WTC11 (cell line): ENCODE measurements at places on chromosomes 3 and 15. TPM values are rescaled to one million over a fixed set of nuclear protein-coding genes. Genes with fewer than 3 reads are reported as not detected.

Gene MYEF2
- 109 to 112 TPM (median 111 TPM) in 3 replicates for total RNA-seq

Gene ALDH1A3
- total RNA-seq, result 9.9 to 14.0 TPM (median 10.7 TPM) in 3 replicates

DNA sequence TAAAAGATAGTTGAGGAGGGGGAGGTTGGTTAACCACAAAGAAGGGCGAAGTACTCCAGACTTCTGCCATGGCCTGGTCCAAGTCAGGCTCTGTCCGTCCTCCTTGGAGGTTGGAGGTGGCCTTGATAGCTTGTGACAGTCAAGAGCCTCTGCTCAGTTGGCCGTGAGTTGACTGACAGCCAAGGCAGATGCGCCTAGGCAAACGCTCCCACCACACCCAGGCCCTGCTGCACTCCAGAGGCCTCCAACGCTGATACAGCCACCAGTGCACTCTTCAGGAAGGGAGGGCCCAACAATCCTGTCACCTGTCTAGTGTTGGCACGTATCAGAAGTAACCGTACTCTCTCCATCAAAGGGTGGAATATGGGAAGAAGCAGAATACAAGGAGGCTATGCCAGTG, 9.3 kb downstream of the RBPMS2 start:
- 0 out of 2 replicates have a peak, but pooled peaks cover 5% of the 10 kb centered on the region for H3K36me3 ChIP-seq
- no peaks in the 10 kb centered on the region for H3K27me3 ChIP-seq
- peak overlapping the region; percentile 49 for H3K27ac ChIP-seq
- H3K4me1 ChIP-seq, result peaks cover 67% of the 10 kb centered on the region
- DNase-seq, result no peak

DNA sequence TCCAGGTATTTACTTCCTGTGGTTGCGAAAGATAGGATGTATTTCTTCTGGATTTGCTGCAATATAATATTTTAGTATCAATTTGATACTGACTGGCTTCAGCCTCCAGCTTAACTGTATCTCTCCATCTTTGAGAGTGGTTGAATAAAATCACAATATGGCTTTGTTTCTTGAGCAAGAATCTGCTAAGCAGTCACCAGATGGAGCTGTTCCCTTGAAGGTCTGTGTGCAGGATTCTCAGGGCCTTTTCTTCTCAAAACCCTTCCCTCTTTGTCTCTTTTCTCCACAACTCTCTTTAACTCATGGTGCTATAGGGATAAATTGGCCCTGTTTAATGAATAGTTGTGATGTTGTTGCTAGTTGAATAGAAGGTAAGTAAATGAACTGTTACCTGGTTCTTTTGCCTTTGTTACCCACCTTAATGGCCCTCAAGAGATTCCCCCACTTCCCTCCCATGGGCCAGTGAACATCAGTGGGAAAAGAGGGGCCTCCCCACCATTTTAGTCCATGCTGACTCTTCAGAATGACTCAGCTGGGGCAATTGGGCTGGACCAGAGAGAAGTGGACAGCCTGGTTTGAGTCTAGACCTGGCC, 34.8 kb upstream of the RAB6B start:
- H3K27ac ChIP-seq, result no peak overlapping the region
- DNase-seq, result no peak
- peaks cover 22% of the 10 kb centered on the region for H3K27me3 ChIP-seq
- no peak overlapping the region for H3K4me3 ChIP-seq

DNA sequence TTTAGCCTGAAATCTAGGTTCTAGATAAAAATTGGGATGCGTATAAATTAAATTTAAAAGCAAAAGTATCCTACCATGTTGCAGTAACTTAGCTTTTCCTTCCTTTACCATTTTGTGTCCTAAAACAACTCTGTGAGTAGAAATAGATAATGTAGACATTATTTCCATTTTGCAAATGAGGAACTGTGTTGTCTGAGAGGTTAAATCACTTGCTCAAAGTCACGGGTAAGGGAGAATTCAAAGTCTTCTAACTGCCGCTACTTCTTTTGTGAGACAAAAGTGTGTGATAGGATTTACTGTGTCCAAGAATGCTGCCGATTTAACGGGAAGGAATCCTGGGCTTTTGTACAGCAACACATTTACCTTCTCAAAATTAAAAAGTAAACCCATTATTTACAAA, 40.7 kb downstream of the MYO1E start:
- no peak overlapping the region for H3K4me3 ChIP-seq
- H3K4me1 ChIP-seq, result peaks cover 63% of the 10 kb centered on the region
- no peak for DNase-seq

- H3K27ac ChIP-seq, result peak overlapping the region; percentile 67
- no peak overlapping the region for H3K4me3 ChIP-seq
- H3K4me1 ChIP-seq, result peaks cover 36% of the 10 kb centered on the region
- H3K36me3 ChIP-seq, result peaks cover 5% of the 10 kb centered on the region
Observed at GRCh38 chr3:37963016-37963415, 27.6 kb upstream of the VILL start.
